Transverse colon (tissue), 4 donors: ENCODE measurements at places on chromosomes 3 and 15. TPM values are rescaled to one million over a fixed set of nuclear protein-coding genes. Genes with fewer than 3 reads are reported as not detected.

DNA sequence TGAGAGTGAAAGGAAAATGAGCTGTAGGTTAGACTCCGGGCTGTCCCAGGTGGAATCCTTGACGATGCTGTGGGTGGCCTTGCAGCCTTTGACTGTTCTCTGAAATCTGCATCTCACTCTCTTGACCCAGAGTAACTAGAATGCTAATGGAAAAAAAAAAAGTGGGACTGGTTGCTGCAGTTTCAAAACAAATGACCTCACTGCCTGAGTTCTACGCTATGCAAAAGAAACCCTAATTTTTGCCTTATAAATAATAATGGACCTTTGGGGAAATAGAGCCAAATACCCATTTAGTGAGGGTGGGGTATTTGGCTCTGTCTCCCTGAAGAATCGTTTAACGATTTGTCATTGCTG is 309.7 kb upstream of the C2CD4B start:
- no peak overlapping the region for H3K4me3 ChIP-seq
- H3K36me3 ChIP-seq: no peaks in the 10 kb centered on the region

- no peak overlapping the region for H3K4me3 ChIP-seq
- no peaks in the 10 kb centered on the region for H3K27me3 ChIP-seq
- peak overlapping the region; percentile 83 for H3K27ac ChIP-seq
- peaks cover 8% of the 10 kb centered on the region for H3K4me1 ChIP-seq
- DNase-seq: peak; percentile 71
Measured at GRCh38 chr15:31236184-31237042, 90.2 kb upstream of the KLF13 start.

DNA sequence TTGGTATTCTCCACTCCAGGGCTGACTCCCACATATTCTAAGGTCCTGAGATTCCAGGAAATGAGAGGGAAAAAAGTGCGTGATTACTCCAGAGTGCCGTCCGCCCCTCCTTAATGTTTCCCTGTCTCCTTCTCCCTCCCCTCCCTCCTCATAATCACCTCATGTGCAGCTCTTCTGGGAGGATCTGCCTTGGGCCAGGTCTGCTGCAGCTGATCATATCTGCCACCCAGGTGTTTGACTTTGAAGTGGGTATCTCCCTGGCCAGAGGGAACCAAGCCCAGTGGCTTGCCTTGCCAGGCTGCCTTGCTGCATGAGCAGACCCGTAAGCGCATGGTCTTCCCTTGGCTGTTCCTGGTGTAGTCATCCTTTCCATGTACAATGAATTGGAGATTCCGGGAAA is 28.1 kb upstream of the LRTM1 start:
- DNase-seq: no peak
- H3K36me3 ChIP-seq: no peaks in the 10 kb centered on the region
- H3K27ac ChIP-seq: no peak overlapping the region
- H3K4me3 ChIP-seq: no peak overlapping the region
- H3K27me3 ChIP-seq: no peaks in the 10 kb centered on the region
- H3K4me1 ChIP-seq: no peaks in the 10 kb centered on the region

GRCh38 chr3:73624017-73624820 is 522 bp downstream of the PDZRN3 start:
- peak; percentile 38 for DNase-seq
- peak overlapping the region; percentile 93 for H3K27ac ChIP-seq
- no peaks in the 10 kb centered on the region for H3K27me3 ChIP-seq
- peak overlapping the region; percentile 74 for H3K4me3 ChIP-seq

DNA sequence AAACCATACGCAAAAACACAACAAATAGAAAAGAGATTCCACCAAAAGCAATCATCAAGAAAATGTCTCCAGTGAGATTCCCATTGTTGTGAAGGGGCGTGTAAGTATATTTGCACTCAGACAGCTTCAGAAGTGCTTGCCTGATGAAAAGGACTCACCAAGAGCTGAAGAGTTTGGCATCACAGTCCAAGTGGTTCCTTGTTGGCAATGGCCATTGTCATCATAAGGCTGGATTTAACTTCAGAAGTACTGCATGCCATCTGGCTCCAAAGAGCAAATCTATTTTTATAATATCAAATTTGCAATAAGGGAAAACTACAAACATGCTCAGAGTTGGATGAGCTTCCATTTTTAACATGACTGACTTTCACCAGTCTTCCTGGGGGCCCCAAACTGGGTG is 505.3 kb upstream of the NR2F2 start:
- no peaks in the 10 kb centered on the region for H3K36me3 ChIP-seq
- no peak overlapping the region for H3K27ac ChIP-seq
- no peak overlapping the region for H3K4me3 ChIP-seq
- H3K27me3 ChIP-seq: no peaks in the 10 kb centered on the region

GRCh38 chr15:88256279-88257230 is at the start of gene NTRK3:
NTRK3 (minus strand) TSS chr15:88256739; CDS start chr15:88256153, 586 bp downstream.
- peaks cover 71% of the 10 kb centered on the region for H3K27me3 ChIP-seq
- no peak for DNase-seq
- H3K4me1 ChIP-seq: no peaks in the 10 kb centered on the region
- no peaks in the 10 kb centered on the region for H3K36me3 ChIP-seq
- no peak within 1 kb of the TSS for H3K27ac ChIP-seq

- H3K4me3 ChIP-seq: no peak overlapping the region
Measured at GRCh38 chr3:5057857-5058324, 64.2 kb upstream of the ARL8B start.

Gene SLC24A5
- total RNA-seq: not detected

Gene PIGZ
- total RNA-seq: 541 TPM

Gene SI
- total RNA-seq: 23.0 TPM
